Caco-2 (cell line): ENCODE measurements at places on chromosomes 11 and 22. TPM values are rescaled to one million over a fixed set of nuclear protein-coding genes. Genes with fewer than 3 reads are reported as not detected.
A peak's percentile ranks its signal among the peaks of the same experiment; 100 is the strongest.

DNA sequence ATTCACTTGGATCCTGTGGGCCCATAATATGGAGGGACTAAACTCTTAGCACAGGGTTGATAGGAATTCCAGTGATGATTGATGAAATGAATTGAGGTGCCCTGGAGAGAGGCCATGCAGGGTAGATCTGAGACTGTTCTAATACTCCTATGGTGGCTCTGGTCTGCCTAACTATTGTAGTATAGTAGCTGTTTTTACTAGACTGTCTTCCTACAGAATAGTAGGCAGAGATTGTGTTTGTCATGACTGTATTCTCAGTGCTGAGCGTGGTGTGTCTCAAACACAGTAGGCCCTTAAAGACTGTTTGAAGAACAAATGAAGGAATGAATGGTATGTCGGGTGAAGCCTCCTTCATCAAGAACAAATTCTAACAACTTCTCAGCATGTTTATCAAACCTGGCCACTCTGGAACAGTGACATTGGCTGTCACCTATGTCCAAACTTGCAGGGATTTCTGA, 107.0 kb upstream of the SESN3 start:
- H3K27me3 ChIP-seq, result no peaks in the 10 kb centered on the region
- no peaks in the 10 kb centered on the region for H3K36me3 ChIP-seq
- H3K4me3 ChIP-seq, result no peak overlapping the region
- no peak overlapping the region for H3K27ac ChIP-seq
- peak; percentile 40 for DNase-seq

GRCh38 chr22:37943136-37943824, 10.1 kb downstream of the C22orf23 start:
- no peaks in the 10 kb centered on the region for H3K4me1 ChIP-seq
- no peak overlapping the region for H3K27ac ChIP-seq
- no peak for DNase-seq

DNA sequence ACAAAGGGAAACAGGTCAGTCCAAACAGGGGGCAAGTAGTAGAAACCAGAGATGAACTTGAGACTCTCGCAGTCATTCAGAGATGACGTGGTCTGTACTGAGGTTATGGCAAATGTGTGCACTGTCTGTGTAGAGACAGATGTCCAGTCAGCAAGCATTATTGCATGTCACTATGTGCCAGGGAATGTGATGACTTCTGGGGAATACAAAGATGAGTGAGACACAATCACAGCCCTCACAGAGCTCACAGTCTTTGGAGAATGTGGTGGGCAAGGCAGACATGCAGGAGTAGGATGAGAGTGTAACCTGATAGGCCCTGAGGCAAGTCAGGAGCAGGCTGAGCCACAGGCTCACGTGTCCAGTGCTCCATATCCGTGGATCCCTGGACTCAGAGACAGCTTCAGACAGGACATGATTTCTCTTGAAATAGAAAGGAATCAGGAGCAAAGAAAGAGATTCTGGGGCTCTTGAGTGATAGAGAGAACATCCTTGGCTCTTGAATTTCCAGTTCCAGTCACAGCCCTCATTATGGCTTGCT, 550.7 kb downstream of the ETS1 start:
- no peak for DNase-seq
- H3K27me3 ChIP-seq, result no peaks in the 10 kb centered on the region
- no peaks in the 10 kb centered on the region for H3K36me3 ChIP-seq
- H3K27ac ChIP-seq, result no peak overlapping the region

GRCh38 chr11:43367382-43368178, 8.9 kb downstream of the TTC17 start:
- H3K36me3 ChIP-seq, result no peaks in the 10 kb centered on the region
- H3K27ac ChIP-seq, result no peak overlapping the region
- no peak overlapping the region for H3K4me3 ChIP-seq

DNA sequence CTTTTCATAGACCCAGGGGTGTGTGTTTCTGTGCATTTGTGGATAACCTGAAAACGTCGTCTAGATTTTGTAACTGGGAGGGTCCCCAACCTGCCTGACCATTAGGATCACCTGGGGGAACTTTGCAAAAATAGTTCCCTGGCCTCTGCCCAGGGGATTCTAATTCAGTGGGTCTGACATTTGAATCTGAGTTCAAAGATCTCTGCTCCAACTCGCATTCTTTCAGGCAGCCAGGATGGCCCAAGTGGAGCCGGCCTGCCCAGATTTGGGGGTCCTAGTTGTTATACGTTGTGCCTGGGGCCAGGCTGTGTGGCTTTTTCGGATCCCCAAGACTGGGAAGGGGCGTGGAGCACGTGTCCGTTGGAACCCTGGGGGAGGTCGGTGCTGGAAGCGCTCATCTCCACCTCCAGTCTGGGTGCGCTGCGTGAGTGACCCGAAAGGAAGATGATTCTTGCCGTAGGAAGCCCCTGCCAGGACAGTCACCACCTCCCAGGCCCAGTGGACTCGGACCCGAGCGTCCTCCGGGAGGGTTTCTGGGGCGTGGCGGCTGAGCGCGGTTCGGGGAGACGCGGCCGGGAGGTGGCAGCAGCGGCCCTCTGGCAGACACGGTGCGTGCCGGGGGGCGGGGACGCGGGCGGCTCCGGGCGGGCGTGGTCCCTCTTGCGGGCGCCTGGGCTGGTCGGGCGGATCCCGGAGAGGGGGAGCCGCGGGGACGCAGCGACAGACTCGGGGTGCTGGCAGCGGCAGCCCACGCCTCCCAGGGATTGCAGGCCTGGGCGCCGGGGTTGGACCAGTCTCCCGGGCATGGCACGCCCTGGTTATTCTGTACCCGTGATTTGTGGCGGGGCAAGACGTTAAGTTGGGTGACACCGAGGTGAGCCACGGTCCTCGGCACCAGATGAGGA, 29.2 kb upstream of the PLET1 start:
- no peaks in the 10 kb centered on the region for H3K36me3 ChIP-seq
- DNase-seq, result peak; percentile 94
- H3K27ac ChIP-seq, result no peak overlapping the region
- peak overlapping the region; percentile 47 for H3K4me3 ChIP-seq

GRCh38 chr11:86588566-86589090, 83.8 kb downstream of the ME3 start:
- H3K27me3 ChIP-seq, result no peaks in the 10 kb centered on the region
- no peak overlapping the region for H3K27ac ChIP-seq
- DNase-seq, result peak; percentile 49
- H3K4me3 ChIP-seq, result no peak overlapping the region
- H3K36me3 ChIP-seq, result no peaks in the 10 kb centered on the region

DNA sequence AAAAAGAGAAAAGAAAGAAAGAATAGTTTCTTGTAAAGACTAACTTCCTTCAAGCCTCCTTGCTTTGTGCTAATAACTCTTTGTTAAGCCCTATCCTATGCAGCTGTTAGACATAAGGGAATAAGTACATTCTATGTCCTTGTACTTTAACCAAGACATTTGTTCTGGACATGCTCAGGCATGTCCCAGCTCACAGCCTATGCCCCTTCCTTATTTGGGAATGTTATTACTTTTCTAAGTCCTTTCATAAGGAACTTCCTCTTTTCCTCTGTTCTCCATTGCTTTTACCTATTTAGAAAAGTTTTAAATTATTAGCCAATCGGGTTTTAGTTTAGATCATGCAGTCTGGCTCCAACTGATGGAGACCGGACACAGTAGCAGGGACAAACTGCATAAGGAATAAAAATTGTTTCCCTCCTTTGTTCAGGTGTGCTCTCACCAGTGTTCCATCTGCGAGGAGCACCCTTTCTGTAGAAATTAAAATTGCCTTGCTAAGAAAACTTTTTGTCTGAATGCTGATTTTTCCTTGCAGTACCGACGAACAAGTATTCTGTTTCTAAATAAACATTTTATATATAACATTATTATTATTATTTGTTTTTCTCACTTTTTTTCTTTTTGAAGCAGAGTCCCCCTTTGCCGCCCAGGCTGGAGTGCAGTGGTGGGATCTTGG, 21.6 kb upstream of the SPINDOC start:
- H3K36me3 ChIP-seq, result no peaks in the 10 kb centered on the region
- no peaks in the 10 kb centered on the region for H3K4me1 ChIP-seq
- no peaks in the 10 kb centered on the region for H3K27me3 ChIP-seq
- H3K4me3 ChIP-seq, result no peak overlapping the region
- no peak overlapping the region for H3K27ac ChIP-seq

GRCh38 chr11:128512474-128512996, 74.8 kb downstream of the ETS1 start:
- no peaks in the 10 kb centered on the region for H3K36me3 ChIP-seq
- H3K4me1 ChIP-seq, result no peaks in the 10 kb centered on the region; the same call in 1 of the 2 replicates
- no peak overlapping the region for H3K4me3 ChIP-seq
- no peak overlapping the region for H3K27ac ChIP-seq

- H3K4me1 ChIP-seq, result no peaks in the 10 kb centered on the region
- no peak overlapping the region for H3K27ac ChIP-seq
- no peaks in the 10 kb centered on the region for H3K36me3 ChIP-seq
Observed at GRCh38 chr11:9081153-9081552, 10.2 kb downstream of the SCUBE2 start.

DNA sequence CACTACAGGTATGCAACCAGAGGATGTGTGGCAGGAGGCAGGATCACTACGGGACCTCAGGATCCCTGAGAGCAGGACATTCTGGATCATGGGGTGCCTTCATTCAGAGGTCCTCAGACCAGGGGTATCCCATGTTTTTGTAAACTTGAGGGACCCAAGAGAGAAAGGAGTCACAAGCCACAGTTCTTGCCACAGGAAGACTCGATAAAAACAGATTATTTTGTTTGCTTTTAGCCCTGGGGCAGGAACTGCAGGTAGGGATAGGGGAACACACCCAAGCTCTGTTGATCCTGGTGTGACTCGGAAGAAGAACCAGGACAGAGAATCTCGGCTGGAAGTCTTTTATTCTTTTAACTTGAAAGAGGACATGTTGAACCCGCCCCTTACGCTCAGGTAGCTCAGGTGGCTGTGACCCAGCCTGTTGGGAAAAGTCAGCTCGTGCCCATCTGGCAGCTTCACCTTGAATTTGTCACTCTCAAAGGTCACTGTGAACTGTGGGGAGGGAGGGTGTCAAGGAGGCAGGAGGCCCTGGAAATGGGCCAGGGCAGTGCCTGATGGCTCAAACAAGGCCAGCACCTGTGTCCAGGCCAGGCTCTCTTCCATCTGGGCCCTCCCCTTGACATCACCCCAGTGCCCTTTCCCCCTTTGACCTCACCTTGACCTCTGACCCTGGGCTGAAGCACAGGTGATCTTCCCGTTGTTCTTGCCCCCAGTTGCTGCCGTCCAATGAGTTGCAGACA, 9.8 kb downstream of the LGALS2 start:
- no peaks in the 10 kb centered on the region for H3K27me3 ChIP-seq
- H3K4me3 ChIP-seq, result no peak overlapping the region
- peak overlapping the region; percentile 89 for H3K27ac ChIP-seq
- no peak for DNase-seq

GRCh38 chr11:58928691-58929090, 10.6 kb upstream of the GLYATL1 start:
- no peak for DNase-seq
- no peaks in the 10 kb centered on the region for H3K36me3 ChIP-seq
- peaks cover 56% of the 10 kb centered on the region for H3K4me1 ChIP-seq
- peak overlapping the region; percentile 76 for H3K27ac ChIP-seq
- no peaks in the 10 kb centered on the region for H3K27me3 ChIP-seq

DNA sequence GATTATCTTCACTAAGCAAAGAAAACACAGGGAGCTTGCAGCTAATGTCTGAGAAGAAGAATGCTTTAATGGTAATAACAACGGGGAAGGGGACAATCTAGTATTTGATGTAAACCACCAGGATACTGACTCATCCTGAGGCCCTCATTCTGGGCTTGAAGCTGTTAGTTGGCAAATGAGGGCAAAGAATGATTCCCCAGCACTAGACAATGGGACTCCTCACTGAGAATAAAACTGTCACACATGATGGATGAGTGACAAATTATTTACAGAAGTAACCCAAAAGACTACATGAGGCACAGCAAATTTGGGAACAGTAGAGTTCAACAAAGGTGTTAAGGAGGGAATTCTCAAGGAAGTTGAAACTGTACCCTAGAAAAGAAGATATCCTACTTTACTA, 76.3 kb downstream of the FAM168A start:
- H3K27ac ChIP-seq, result no peak overlapping the region
- 0 out of 2 replicates have a peak, but pooled peaks cover 5% of the 10 kb centered on the region for H3K4me1 ChIP-seq
- no peaks in the 10 kb centered on the region for H3K36me3 ChIP-seq

GRCh38 chr22:29065468-29066190, 4.0 kb upstream of the C22orf31 start:
- H3K4me1 ChIP-seq, result peaks cover 14% of the 10 kb centered on the region
- no peak for DNase-seq
- no peak overlapping the region for H3K27ac ChIP-seq
- no peak overlapping the region for H3K4me3 ChIP-seq

DNA sequence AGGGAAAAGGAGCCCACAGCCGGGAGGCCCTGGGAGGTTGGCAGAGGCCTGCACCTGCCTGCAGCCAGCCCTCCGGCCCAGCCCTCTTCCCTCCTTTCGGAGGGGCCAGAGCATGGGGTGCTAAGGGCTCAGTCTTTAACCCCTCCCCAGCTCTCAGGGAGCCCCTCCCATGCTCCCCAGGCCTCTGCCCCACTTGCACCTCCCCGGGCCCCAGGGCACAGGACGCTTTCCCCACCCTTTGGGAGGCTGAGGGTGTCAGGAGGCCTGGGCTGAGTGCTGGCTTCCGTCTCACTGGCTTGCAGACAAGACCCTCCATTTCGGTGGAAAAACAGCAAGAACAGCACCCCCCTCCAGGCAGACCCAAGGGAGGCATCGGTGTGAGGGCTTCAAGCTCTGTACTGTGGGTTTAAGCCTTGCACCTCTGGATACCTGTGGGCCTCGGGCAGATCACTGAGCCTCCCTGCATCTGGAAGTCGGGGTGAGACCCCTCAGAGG, 7.3 kb downstream of the ASCL2 start:
- H3K4me3 ChIP-seq, result no peak overlapping the region
- peaks cover 7% of the 10 kb centered on the region for H3K4me1 ChIP-seq
- no peaks in the 10 kb centered on the region; the same call in 1 of the 2 replicates for H3K36me3 ChIP-seq
- no peak for DNase-seq
- H3K27ac ChIP-seq, result no peak overlapping the region

- peaks cover 10% of the 10 kb centered on the region for H3K4me1 ChIP-seq
- no peak overlapping the region for H3K27ac ChIP-seq
- H3K36me3 ChIP-seq, result no peaks in the 10 kb centered on the region
- no peak for DNase-seq
Observed at GRCh38 chr11:47976931-47977330, 3.4 kb upstream of the PTPRJ start.

- DNase-seq, result no peak
- H3K36me3 ChIP-seq, result no peaks in the 10 kb centered on the region
- peaks cover 23% of the 10 kb centered on the region for H3K4me1 ChIP-seq
- H3K27me3 ChIP-seq, result no peaks in the 10 kb centered on the region
- no peak overlapping the region for H3K27ac ChIP-seq
- H3K4me3 ChIP-seq, result no peak overlapping the region
Observed at GRCh38 chr11:12106501-12106900, 3.9 kb upstream of the MICAL2 start.

GRCh38 chr11:114132417-114132816, 72.9 kb downstream of the ZBTB16 start:
- H3K4me3 ChIP-seq, result no peak overlapping the region
- peaks cover 12% of the 10 kb centered on the region; the same call in 1 of the 2 replicates for H3K4me1 ChIP-seq
- no peak overlapping the region for H3K27ac ChIP-seq
- H3K36me3 ChIP-seq, result no peaks in the 10 kb centered on the region

The LMO1 gene
- total RNA-seq, result not detected in 2 replicates

The OR52E8 gene
- total RNA-seq, result not detected in 2 replicates

The TRPC6 gene
- total RNA-seq, result 0.14 and 0.32 TPM in 2 replicates

The FOXR1 gene
- not detected in 2 replicates for total RNA-seq

The IGLL1 gene
- total RNA-seq, result not detected in 2 replicates

The BRSK2 gene
- 32.8 and 35.9 TPM in 2 replicates for total RNA-seq

The IFITM2 gene
- total RNA-seq, result 7.0 and 7.3 TPM in 2 replicates

The WBP2NL gene
- total RNA-seq, result 1.00 and 1.0 TPM in 2 replicates
